ENCODE measurements at places on chromosomes 5 and 9.
A peak's percentile ranks its signal among the peaks of the same experiment; 100 is the strongest.

DNA sequence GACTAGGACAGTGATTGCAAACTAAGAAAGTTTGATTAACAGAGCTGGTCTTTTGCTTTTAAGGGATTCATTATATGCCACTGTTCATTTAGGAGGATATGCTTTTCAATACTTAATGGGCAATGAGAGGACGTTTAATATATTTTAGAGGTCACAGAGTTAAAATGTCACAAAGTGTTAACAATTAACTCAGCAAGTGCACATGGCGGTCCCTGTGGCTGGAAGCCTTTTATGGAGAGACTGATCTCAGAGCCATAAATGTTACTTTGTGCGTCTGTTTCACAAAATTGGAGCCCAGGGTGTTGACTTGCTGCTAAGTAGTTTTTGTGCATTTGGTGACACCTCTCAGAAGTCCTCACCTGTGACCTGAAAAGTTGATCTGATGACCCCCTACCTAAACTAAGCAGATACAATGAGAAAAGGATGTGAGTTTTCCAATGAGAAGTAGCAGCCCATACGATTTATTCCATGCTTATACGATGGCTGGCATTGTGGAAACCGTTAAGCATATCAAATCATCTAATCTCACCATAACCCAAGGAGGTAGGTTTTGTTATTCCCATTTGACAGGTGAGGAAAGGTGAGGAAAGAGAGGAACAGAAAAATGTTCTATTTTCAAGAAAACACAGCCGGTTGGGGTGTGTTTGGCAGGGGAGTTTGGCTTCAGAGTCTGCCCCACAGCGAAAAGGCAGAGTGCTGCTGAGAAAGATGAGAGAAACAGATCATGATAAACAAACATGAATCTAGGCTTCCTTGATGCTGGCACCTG lies 64.4 kb downstream of the CMYA5 start:
- DNase-seq = no peak

DNA sequence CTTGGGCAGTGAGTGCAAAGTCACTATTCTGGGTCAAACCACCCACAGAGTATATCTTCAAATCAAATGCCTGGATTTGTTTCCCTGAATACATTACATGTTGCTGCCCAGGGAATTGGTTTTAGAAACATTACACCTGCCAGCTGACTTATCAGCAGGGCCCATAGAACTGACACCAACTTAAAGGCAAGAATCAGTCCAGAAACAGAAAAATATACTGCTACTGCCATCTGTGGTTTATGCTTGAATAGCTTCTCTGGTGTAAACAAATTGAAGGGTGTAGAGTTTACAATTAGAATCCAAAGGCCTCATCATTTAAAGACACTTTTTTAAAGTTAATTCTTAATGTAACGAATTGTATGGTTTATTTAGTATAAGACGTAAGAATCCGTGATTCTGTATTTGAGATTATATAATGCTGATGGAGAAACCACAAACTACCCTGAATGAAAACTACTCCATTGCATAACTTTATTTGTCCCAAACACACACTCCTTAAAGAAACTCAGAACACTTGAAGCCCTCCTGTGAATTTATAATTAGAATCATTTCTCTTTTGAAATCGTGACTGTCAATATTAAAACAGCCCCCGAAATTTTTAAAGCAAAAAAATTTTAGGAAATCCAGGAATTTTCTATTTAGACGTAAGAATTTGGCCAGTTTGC lies 6.2 kb downstream of the NR6A1 start:
- no peak for DNase-seq

GRCh38 chr5:175252234-175252805 lies 191.7 kb downstream of the DRD1 start:
- DNase-seq = no peak

- no peak for DNase-seq
These were observed 26.8 kb upstream of the SLC2A8 start for GRCh38 chr9:127370147-127370579.

- no peak for DNase-seq
These were observed 822.8 kb upstream of the C9orf72 start for GRCh38 chr9:28396058-28396457.

GRCh38 chr5:170532935-170533334 lies 29.1 kb downstream of the KCNIP1 start:
- DNase-seq = no peak

DNA sequence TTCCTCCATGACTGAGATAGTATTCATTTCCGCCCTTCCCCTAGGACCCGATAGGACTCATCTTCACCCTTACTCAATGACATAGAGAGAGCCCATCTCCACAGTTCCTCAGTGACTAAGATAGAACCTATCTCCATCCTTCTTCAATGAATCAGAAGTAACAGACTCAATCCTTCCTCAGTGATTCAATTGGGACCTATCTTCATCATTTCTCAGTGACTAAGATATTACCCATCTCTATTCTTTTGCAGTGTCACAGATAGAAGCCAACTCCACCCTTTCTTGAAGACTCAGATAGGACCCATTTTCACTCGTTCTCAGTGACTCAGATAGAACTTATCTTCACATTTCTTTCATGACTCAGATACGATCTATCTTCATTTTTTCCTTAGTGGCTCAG lies 164.6 kb downstream of the FBXO4 start:
- DNase-seq = no peak

DNA sequence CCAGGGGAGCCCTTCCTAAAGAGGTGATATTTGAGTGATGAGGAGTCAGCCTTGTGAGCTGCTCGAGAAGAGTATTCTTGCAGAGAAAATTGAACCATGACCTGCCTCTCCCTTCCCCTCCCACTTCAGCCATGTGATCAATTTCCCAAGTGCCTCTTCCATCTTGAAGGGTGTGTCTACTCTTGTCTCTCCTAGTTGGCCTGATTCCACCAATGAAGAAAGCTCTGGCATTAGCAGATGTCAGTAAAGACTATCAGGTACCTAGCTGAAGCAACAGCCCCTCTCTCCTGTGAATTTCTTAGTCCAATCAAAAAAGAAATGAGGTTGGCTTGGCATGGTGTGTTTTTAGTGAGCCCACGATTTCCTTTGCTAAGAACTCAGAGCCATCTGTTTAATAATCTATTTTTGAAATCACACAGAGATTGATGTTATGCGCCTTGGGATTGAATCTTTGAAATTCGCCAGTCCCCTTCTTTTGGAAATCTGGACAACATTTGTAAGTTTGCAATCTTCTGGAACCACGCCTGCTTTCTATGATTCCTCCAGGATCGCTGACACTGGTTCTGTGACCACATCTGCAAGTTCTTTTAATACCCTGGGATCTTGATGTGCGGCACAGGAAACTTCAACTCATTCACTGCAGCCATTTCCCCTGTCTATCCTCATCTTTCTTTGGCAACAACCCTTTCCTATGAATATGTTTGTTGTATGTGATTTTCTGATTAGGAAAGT lies 404.6 kb downstream of the DMRT2 start:
- DNase-seq = no peak

DNA sequence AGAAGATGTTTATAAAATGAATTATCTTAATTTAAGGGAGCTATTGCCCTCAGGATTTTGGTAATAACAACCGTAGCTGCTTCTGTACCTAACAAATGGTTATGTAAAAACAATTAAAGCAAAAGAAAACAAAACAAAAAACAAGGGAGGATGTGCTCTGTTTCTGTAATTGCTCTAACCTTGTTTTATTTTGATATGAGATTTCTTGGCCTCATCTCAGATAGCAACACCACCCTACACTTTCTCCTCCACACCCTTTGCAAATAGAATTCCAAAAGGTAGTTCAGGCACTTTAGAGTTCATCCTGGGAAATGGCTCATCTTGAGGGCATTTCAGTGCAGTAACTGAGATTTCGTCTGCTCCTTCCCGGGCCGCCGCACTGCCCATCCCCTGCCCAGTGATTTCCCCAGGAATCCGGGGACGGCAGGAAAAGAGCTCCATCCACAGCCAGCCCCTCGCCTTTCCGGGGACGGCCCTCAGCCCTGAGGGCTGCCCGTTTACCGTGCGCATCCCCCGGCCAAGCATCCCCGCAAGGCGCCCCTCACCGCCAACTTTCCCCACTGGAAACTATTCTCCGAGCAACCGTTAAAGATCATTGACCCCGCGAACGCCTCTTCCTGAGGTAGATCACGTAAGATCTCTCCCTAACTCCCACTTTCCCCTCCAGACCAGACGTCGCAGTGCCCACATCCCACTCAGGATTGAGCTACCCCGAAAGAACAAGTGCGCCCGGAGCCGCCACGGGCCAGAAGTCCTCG lies 1.2 kb downstream of the FNBP1 start:
- no peak for DNase-seq

GRCh38 chr9:108550106-108550505 lies 305.7 kb downstream of the ACTL7B start:
- DNase-seq = no peak

DNA sequence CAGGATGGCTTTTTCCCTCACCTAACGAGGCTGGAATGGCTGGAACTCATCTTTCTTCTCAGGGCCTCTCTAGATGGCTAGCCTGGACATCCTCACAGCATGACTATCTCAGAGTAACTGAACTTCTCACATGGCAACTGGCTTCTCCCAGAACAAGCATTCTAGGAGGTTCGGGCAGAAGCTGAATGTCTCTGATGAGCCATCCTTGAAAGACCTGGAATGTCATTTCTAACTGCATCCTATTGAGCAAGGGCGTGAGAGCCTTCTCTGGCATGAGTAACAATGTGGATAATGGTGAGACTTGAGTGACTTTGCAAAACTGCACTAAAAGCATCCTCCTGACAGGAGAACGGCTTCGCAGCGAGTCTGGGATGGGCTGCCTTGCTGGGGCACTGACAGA lies 487.7 kb downstream of the MAT2B start:
- no peak for DNase-seq

GRCh38 chr5:132445930-132446329 lies 44.6 kb downstream of the IRF1 start:
- no peak for DNase-seq

DNA sequence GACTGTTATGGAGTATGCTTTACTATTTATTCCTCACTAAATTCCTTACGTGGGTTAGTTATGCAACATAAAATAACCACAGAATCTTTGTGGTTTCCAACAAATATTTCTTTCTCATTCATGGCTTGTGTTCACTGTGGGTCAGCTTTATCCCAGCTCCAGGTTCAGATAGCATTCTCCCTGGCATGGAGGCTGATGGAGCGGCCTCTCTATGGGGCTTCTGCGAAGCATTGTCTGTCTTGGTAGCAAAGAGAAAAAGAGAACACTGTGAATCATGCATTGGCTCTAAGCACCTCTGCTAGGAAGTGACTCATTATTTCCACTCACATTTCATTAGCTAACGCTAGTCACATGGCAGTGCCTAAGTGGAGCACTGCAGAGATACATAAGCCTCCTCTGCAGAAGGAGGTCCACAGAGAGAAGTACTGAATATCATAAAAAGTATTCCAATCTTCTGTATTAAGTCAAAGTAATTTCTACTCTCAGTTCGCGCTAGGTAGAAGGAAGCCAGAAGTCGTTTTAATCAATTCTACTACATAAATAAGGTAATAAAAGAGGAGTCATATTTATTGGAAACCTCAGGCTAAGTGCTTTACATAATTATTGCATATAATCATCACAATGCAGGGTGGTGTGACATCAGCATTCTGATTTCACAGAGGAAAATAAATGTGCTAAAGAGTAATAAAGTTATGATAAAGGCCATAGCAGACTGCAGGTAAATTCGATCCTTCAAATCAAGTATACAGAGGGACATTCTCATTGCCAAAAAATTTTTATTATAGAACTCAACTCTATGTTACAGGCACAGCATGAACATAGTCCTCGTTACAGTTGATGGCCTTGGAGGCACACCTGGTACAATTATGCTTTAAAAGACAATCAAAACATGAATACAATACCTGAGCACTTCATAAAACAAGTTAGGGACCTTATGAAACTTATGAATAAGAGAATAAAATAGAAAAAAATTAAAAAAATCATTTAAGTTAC lies 531.1 kb downstream of the CETN3 start:
- DNase-seq = no peak

DNA sequence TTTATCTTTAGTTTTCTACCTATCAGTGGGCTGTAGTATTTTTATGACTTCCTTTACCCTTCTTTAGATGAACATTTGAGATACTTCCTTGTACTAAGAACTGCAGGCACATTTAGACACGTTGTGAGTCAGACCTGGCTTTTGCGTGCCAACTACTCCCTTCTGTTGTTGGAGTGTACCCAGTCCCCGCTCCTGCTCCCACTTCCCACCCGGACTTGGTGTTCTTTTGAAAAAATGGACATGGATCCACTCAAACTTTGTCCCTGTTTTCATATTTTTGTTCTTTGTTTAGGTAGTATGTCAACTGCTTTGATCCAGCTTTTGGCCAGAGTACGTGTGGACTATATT lies 60.7 kb downstream of the PARP8 start:
- DNase-seq = no peak

GRCh38 chr5:7867260-7867659 lies 1.6 kb downstream of the FASTKD3 start:
- no peak for DNase-seq

DNA sequence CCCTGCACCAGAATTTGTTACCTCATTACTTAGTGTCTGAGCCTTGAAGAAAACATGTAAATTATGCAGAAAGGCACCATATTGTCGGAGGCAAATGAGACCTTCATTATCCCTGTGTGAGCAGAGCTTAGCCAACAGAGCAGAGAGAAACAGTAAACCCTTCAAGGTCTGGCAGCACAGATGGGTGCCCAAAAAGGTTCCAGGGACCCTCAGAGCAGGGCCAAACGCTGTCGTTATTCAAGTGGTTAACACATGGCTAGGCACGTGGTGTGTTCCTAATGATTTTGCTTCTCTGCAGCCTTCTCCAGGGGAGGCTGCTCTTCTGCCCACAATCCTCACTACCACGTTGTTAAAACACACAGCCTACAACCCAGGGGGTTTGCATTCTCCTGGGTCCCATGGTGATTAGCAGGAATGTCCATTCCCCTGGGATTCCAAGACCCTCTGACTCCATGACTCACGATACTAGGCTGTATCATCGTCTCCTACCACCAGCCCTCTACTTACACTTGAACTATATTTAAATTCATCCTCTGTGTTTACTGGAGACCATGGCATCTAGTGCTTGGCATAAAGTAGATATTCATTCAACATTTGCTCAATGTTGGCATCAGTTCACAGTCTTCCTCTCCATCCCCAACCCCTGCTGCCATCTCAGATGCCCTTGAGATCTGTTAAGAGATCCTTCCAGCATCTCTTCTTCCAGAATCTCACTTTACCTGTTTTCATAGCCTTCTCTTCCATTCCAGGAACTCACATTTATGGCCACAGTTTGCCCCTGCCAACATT lies 174.5 kb upstream of the RAD23B start:
- no peak for DNase-seq

- no peak for DNase-seq
These were observed 1196.7 kb downstream of the EFNA5 start for GRCh38 chr5:106474066-106474465.

DNA sequence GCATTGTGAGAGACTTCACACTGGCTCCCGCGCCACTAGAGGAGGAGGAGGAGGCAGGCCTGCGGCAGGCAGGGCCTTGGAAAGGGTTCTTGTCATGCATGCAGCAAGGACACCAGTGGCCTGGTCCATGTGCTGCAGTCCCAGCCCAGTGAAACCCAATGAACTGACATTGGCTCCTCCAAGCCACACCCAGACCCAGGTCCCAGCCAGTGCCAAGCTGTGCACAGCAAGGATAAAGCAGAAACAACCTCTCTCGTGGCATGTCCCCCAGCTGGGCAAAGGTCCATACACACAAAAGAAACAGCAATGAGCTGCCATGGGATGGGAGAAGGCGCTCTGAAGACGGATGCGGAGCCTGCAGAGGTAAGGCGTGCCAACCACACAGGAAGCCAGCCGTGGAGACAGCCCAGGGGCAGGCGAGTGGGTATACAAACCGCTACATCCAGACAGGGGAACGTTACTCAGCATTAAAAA lies 89.2 kb downstream of the SEMA4D start:
- peak; percentile 42 for DNase-seq

All from stimulated activated CD8-positive, alpha-beta memory T cell treated with anti-CD3 and anti-CD28 coated beads, Interleukin-7, amount 100 ng/mL, for 1 hour (primary cell).